Activated naive CD8-positive, alpha-beta T cell treated with anti-CD3 and anti-CD28 coated beads, Interleukin-2, amount 50 U/mL, for 24 hours (primary cell): ENCODE measurements at places on chromosomes 13 and 19.

DNA sequence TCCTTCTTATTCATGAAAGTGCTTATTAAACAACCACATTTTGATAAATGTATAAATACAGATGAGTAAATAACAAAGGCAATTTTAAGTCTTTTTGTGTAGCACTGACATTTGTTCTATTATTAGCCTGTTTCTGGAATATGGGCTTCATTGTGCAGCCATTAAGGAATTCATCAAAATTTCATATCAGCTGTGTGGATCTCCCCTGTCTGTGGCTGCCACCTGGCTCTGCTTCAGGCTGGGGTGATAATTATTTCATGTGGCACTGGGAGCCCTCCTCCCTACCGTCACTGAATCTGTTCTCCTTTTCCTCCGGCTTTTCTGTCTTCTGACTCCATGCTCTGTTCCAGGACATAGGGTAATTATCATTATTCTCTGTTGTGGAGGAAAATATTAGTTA is 57.1 kb downstream of the LMO7 start:
- DNase-seq = no peak

GRCh38 chr13:110698689-110699088 is 7.2 kb downstream of the CARS2 start:
- DNase-seq = no peak

DNA sequence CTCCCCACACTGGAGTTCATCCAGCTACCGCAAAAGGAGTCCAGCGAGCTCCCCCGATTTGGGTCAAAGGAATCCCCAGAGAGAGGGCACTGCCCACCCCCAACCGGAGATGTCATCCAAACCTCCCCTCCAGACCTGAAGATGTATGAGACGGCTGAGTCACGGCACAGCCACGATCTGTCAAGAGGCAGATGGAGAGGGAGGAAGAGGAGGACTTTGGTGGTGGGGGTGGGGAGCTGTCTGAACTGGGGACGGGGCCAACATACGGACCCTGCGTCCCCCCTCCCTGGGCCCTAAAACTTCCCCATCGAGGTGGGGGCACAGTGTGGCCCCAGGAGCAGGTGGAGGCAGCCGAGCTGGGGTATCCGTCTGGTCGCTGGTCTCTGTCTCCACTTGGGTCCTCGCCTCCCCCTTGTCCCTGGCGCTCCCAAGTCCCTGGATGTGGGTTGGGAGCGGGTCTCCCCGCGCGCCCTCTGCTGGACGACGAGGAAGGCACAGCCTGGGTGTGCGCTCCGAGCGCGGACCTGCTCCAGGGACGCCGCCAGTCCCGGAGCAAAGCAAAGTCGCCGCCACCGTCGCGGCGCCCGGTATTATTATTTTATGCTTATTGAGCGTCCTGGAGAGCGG is 3.8 kb downstream of the PDE4A start:
- peak; percentile 80 for DNase-seq

- DNase-seq = no peak
These were observed 15.1 kb upstream of the ZNF599 start for GRCh38 chr19:34788074-34788473.

DNA sequence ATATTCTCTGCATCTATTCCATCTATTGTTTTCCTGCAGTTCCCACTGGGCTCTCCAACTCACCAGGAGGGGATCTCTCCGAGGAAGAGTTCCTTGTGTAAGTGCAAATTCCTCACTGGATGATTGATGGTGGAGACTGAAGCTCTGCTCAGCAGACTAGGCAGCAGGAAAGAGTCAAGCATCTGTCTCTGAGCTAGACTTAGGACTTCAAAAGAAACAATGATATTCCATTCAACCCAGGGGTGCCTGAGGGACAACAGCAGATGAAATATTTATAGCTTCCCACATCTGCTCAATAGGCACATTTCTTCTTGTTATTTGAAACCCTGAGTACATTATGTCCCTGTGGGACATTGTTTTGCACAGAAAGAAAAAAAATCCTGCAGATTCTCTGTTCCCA is at the start of the genes OR7A5 and OR7C1:
TSS of gene OR7A5 (minus strand) at position 175 of the 400 bp plus-strand sequence. CDS start 6,944 bp downstream, outside the sequence.
TSS of gene OR7C1 (minus strand) at position 175 of the 400 bp plus-strand sequence. CDS start 35,049 bp downstream, outside the sequence.
- DNase-seq = no peak

- peak; percentile 27 for DNase-seq
These were observed 61.6 kb downstream of the ALOX5AP start for GRCh38 chr13:30796631-30797601.

- no peak for DNase-seq
These were observed 32.1 kb downstream of the PPP2R1A start for GRCh38 chr19:52221831-52222375.

GRCh38 chr13:27018882-27019281 is 152.7 kb downstream of the USP12 start:
- DNase-seq = no peak

GRCh38 chr13:34002924-34003323 is 185.0 kb downstream of the RFC3 start:
- no peak for DNase-seq

DNA sequence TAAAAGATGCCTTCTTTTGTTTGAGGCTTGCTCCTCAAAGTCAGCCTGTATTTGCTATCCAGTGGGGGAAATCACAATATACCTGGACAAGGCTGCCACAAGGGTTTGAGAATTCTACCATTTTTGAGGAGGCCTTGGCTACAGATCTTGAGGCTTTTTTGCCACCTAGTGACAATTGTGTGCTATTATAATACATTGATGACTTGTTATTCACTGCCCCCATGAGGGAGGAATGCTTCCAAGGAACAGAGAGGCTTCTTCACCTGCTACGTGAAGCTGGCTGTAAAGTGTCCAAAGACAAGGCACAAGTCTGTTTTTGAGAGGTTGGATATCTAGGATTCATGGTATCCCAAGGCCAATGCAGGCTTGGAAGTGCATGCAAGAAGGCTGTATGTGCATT is 72.5 kb downstream of the ZNF708 start:
- DNase-seq = no peak

GRCh38 chr13:67554286-67554685 is 324.1 kb upstream of the PCDH9 start:
- no peak for DNase-seq

- no peak for DNase-seq
These were observed 43.1 kb downstream of the SLITRK1 start for GRCh38 chr13:83839146-83839545.

DNA sequence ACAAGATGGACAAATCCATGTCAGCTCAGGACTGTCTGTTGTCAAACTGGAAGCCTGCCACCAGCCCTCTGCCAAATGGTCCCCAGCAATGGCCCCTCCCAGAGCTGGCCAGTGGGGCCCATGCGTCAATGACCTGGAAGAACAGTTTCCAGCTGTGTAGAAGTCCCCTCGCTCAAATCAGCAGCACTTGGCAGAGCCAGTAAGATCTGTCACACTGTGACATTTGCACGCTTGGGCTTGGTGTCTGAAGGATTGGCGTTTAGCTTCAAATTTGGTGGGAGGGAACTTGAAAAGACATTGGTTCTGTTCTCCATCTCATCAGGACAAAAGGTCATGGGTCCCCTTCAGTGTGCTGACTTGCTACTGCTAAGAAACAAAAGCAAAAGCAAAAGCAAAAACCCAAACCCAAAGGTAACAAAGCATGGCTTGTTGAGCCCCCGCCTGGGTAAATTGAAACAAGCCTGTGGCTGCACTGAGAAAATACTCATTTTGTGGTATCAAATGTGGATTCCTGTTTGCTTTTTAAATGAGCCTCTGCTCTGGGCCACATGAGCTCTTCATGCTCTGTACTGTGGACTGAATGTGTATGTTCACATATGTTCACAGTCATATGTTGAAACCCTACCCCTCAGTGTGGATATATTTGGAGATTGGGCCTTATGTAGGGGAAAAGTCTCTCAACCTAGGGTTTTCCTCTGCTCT is 253.6 kb upstream of the MAB21L1 start:
- no peak for DNase-seq

GRCh38 chr19:2221918-2222317 is 14.2 kb downstream of the PLEKHJ1 start:
- DNase-seq = no peak

DNA sequence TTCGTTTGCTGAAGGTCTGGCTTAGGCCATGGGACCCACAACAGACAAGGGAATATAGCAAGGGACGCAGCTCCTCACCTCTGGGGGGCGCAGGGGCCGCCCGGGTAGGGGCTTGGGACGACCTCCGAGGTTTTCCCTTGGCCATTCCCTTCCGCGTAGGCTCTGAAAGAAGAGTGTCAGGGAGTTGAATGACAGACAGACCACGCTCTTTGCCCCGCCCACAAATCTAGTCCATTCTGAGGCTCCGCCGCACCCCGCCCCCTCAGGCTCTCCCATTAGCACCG is 11.4 kb upstream of the ZNF414 start:
- no peak for DNase-seq

DNA sequence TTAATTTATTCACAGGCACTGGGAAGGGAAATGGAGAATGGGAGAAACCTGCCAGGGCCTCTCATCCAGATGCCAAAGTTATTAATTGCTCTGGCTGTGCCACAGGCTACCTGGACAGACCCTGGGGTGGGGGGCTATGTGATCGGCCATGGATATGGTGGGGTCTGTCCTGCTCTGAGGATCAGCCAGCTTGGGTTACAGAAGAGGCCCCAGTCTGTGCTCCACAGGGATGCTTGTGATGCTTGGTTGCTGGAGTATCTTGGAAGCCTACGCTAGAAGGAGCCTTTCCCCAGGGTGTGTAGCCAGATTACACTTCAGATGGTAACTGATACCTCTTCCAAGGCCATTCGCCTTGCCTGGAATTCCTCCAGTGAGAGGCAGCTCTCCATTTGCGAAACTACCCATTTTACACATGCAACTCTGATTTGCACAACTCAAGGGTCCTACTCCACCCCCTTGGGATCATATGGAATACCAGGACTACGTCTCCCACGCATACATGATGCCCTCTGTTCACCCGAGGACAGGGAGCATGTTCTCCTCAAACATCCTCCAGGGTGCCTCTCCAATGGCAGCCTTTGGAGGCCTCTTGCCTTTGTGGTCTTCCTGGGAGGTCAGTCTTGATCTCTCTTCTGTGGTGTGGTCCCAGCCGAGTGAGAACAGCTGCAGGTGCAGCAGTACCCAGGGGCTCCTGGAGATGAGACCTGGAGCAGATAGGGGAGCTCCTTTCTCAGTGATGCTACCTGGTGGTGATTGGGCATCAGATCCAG is 186.6 kb upstream of the TSHZ3 start:
- DNase-seq = no peak

GRCh38 chr13:29454931-29455481 is 140.5 kb downstream of the SLC7A1 start:
- no peak for DNase-seq

DNA sequence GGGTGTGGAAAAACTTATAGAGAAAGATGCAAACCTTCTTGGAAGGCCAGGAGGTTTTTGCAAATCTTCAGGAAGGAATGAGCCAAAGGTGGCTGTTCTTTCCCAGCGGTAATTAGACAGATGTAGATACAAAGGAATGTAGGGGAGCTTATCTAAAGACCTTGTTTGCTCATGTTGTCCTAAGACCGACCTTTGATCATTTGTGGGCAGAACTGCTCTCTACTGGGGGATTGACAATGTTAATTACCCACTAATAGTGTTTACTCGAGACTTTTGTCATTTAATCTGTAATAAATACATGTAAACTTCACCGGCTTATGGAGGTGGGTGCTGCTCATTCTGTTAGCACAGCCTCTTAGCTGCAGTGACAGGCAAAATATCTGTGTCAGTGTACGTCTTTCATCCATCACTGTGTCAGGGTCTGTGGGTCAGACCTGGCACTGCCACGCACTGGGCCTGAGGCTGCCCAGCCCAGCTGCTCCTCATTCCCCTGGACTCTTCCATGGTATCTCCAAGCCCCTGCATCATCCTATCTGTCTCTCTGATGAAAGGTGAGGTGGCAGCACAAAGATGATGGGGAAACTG is 68.3 kb downstream of the ZNF431 start:
- no peak for DNase-seq

DNA sequence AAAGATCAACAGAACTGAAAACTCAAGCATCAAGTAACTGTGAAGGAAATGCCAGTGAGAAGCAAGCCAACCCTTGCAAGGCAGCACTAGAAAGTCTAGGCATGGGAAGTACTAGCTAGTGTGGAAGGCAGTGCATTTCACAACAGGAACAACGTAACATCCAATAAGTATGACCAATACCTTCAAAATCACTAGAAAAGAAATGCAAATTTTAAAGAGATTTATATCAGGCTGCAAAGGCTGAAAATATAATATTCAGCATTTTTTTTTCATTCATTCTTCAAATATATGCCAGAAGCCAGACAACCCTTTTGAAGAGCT is 121.9 kb downstream of the DLEU7 start:
- no peak for DNase-seq

DNA sequence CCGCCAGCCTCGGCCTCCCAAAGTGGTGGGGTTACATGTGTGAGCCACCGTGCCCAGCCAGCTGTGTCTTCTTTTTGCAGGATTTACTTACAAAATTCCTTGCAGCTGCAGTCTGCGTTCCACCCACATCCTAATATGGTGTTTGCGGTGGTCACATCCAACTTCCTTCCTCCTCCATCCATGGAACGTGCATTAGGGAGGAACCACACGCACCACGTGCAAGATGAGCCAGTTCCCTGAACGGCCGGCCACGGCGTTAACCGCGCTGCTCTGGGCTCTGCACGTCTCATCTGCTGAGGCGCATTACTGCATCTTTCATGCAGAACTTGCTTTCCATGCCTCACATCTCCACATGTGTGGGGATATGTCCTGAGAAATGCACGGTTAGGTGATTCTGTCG is 13.0 kb upstream of the SIGLEC11 start:
- no peak for DNase-seq

- no peak for DNase-seq
These were observed 95.3 kb upstream of the IPO5 start for GRCh38 chr13:97858161-97858560.

GRCh38 chr13:31675440-31675953 is 63.8 kb upstream of the RXFP2 start:
- DNase-seq = no peak
